ENCODE measurements at places on chromosomes 1 and 21.

- DNase-seq: no peak
These were observed 132.7 kb upstream of the IPO9 start for GRCh38 chr1:201696217-201696761.

- no peak for DNase-seq
These were observed 79.4 kb downstream of the SSBP3 start for GRCh38 chr1:54326543-54327385.

- no peak for DNase-seq
These were observed 674 bp upstream of the ATXN7L2 start for GRCh38 chr1:109482791-109483671.

- peak; percentile 56 for DNase-seq
These were observed 1.4 kb downstream of the NUCKS1 start for GRCh38 chr1:205748403-205749233.

DNA sequence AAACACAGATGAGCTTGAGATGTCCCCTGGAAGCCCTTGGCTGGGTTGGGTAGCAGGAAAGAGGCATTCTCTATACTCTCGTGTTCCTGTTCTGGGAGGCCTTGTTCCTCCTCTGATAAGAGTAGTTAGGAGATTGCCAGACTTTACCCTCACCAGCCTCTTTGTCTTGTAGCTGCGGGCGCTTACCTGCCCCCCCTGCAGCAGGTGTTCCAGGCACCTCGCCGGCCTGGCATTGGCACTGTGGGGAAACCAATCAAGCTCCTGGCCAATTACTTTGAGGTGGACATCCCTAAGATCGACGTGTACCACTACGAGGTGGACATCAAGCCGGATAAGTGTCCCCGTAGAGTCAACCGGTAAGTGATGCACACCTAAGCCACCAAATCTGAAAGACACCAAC lies 5.2 kb downstream of the AGO1 start:
- DNase-seq: no peak

DNA sequence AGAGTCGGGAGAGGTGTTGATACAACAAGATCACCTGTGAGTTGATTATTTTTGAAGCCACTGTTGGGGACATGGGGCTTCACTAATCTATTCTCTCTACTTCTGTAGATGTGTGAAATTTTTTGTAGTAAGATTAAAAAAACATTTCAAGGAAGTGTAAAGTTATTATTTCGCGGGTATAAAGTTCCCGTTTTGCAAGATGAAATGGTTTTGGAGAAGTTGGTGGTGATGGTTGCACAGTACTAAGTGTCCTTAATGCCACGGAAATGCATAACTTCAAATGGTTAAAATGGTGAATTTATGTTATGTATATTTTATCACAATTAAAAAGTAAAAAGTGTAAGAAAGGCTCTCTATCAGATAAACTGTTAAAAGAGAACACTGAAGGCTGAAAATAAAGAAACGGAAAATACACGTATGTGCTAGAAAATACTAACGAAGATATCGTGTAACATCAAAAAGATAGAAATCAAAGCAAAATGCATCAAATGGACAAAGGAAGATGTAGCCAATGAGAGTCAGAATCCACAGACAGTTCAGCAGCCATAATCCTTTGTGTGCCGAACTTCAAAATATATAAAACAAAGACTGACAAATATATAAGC lies 2.9 kb upstream of the ITGB2 start:
- DNase-seq: no peak

DNA sequence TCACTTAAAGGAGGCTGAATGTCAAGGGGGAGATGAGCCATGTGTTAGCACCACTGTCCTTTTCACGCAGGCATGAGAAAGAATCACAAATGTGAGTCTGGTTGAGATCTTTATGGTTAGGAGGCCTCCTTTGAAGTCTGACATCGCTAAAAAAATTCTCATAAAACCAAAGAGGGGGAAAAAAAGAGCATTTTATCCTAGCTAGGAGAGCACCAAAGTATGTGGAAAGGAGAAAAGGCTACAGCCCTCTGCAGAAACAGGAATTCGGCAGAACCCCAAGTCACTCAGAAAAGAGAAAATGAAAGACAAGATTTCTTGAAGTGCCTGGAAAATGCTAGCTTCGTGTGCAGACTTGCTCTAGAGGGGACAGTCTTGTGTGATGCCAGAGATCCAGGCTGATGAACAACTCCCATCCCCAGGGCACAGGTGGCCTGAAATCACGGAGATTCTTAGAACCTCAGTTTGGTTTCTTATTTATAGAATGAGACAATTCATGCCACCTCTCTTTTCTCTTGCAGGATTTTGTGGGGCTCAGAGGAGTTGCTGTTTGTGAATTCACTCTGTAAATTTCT lies 61.5 kb downstream of the RUNX1 start:
- no peak for DNase-seq

DNA sequence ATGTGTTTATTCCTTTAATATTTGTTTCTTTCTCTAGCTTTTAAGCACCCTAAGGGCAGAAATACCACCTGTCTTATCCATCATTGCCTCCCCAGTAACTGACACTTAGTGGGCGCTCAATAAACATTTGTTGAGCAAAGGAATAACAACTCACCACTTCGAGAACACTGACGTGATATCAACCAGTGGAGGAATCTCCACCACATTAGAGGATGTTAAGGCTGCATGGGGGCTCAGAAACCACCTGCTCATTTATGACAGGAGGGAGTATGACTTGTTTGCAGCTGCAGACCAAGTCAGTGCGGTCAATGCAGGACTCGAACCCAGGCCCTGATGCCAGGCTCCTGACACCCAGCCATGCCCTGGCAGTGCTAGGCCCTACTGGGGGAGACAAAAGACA lies 102.6 kb downstream of the MRPL37 start:
- DNase-seq: no peak

GRCh38 chr1:182080040-182080439 lies 18.5 kb upstream of the ZNF648 start:
- no peak for DNase-seq

GRCh38 chr1:157566484-157567300 lies 14.4 kb upstream of the FCRL5 start:
- no peak for DNase-seq

DNA sequence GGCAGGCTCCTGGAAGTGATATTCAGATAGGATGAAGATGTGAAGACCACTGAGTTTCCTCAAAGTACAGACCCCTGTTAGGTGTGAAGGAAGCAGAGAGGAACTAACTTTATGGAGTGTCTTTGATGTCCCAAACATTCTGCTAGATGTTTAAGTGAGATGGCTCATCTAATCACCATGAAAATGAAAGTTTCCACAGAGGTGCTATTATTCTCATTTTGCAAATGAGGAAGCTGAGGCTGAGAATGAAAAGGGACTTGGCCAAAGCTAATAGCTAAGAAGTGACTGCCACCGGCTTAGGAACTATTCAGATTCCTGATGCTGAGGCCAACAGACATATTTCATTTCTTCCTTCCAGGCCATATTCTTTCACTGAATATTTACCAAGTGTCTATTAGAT lies 45.9 kb upstream of the WLS start:
- DNase-seq: no peak

DNA sequence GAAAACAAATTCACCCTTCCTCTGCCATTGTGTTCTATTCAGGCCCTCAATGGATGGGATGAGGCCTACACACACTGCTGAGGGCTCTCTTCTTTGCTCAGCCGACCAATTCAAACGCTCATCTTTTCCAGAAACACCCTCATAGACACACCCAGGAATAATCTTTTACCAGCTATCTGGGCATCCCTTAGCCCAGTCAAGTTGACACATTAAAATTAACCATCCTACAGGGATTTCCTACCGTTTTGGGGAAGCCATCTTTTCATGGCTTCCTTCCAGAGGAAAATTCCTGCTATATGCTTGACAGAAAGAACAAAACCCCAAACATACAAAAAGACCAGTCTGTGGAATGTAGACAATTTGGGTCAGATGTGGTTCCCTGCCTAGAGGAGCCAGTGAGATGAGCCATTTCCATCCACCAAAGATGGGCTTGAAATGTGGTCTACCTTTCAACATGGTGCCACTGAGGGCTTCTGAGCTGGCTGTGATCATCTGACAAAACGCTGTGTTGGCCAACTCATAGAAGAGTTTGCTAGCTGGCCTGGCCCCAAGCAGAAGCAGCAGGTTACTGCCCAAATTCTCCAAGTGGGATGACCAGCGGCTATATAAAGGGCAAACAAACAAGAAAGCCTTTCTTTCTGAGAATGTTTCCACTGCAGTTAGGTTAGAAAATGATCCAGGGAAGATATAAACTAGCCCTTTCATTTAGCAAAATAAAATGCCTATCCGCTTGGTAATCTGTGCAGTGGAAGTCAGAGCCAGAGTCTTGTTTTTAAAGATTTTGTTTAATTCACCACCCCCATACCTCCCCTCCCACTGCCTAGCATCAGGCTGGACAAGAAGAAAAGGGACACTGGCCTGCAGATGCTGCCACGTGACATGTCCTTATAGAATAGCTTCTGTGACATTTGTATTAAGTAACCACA lies 69.1 kb upstream of the MRPS6 start:
- no peak for DNase-seq

- no peak for DNase-seq
These were observed 132.1 kb downstream of the TGFBR3 start for GRCh38 chr1:91753878-91754277.

DNA sequence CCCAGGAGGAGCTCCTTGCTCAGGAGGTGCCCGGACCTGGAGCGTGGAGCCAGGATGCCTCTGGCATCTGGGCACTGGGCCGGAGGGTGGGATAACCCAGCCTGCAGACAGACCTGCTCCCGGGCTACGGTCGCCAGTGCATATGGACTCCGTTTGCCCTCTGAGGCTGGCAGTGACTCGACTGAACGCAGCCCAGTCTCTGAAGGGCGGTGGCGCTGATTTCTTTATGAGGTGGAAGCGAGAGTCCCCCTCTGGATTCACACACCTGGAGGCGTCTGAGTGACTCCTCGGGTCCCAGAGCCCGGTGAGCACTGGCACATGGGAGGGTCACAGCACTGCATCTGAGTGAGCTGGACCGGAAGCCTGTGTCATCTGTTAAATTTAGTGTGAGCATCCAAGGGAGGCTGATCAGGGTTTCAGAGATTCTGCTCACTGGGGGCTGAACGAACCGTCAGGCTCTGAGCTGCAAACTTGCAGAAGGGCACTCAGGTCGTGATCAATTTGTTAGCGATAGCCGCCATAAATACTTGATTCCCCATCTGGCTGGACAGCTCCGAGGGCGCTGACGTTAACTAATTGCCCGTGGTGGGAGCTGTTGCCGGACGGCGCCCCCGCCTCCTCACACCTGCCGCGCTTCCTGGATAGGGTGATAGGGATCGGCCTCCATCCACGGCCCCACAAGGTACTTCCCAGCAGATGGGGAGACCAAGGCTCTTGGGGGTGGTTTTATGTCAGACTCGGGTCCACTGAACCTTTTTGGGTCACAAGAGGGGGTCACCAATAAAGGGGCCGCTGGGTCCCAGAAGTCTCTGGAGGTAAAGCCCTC lies 60.7 kb upstream of the TTC34 start:
- DNase-seq: no peak

DNA sequence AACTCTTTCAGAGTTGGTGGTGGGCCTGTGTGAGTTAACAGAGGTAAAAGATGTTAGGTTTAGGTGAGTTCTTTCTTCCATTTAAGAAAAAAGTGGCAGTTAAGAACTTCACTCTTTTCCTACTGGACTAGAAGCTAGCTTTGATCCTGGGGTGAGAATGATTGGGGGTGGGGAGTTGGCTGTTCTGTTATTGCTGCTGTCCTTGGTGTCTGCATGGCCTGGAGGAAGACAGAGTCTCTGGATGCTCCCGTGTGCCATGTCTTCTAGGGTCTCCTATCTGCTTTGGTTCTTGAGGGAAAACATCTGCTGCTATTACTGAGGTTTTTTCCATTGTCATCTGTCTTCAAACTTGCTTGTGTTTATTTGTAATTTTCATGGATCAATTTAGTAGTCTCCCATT lies 275.7 kb downstream of the HLX start:
- no peak for DNase-seq

GRCh38 chr1:232302376-232303221 lies 327.3 kb downstream of the SIPA1L2 start:
- no peak for DNase-seq
